ENCODE measurements at places on chromosomes 4 and X.

DNA sequence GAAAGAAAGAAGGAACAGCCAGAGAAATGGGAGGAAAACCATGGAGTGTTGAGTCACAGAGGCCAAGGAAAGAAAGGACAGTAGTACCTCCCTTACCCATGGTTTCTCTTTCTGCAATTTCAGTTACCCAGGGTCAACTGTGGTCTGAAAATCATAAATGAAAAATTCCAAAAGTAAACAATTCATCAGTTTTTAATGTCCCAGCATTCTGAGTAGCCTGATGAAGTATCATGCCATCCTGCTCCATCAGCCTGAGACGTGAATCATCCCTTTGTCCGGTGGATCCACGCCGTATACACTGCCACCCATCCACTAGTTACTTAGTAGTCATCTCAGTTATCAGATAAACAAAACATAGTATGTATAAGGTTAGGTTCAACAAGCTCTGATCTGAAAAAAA, 114.2 kb downstream of the COMMD8 start:
- DNase-seq: no peak

DNA sequence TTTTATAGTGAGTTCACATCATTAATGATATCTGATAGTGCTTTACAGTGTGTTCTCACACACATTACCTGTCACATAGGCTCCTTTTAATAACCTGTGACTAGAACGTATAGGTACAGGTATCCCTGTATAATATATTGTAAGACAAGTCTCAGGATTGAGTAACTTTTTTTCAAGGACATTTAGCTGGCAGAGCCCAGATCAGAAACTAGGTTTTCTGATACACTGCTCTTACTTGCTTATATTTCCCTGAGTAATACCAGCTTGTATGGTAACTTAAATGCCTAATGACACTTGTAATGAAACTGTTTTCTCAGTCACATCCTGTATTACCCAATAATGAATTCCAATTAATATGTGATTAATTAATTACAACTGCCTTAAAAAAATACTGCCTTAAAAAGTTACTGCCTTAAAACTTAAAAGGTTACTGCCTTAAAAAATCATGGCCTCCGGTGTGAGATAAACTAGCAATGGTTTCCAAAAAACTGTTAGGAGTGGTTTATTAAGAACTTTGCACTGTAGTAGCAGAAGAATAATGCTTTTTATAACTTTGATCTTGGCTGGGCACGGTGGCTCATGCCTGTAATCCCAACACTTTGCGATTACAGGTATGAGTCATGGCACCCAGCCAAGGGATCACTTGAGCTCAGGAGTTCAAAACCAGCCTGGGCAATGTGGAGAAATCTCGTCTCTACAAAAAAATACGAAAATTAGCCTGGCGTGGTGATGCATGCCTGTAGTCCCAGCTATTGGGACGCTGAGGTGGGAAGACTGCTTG, 11.9 kb downstream of the COPS4 start:
- no peak for DNase-seq

GRCh38 chr4:47118192-47118929, 87.0 kb downstream of the GABRB1 start:
- DNase-seq: no peak

DNA sequence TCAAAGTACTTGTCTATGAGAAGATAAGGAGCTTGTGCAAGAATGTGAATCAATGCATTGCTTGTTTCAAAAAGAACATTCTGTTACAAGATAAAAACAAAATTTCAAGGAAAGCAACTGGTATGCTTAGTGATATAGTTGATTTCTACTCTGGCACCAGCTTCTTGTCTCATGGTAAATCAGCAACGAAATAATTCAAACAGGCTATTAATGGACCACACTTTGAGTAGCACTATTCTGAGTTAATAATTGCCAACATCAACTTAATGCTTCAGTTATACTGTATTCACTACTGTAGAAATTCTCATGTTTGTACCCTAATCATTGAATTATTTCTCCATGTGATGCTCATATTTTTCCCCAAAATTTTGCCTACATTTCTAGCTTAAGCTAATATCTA, 252.6 kb downstream of the NDST4 start:
- DNase-seq: no peak

DNA sequence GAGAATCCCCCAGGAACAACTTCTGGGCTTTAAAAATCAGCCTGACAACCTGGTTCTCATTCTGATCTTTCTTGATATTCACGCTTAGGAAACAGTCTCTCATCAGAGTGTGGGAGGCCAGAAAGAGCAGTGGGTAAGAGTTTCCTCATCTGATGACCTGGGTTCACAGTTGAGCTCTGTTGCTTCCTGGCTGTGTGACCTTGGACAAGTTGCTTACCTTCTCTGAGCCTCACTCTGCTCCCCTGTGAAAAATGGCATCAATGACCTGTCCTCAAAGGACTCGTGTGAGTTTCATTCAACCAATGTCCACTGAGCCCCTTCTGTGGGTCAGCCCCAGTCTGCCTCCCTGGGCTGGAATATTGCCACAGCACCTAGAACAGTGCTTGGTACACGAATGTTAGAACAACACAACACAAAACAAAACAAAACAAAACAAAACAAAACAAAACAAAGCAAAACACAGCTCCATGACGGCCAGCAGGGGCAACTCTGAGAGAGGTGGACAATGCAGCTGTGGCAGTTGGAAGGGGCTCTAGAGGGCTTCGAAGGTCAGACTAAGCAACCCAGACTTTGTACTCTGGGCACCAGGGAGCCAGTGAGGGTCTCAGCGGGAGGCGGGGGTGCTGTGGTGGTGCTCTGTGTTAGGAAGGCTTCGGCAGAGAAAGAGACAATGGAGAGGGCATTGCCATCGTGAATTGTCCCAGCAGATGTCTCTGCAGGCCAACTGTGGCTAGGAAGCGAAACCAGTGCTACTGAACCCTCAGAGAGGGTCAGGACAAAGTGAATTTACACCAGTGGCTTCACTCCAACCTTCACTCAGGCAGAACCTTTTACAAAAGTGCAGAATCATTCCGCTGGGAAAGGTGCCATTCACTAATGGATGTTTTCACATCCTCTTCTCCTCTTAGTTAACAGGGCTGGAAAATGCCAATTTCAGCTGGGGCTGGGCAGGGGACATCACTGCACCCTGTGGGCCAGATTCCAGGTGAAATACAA, 14.3 kb upstream of the C4orf50 start:
- peak; percentile 31 for DNase-seq

DNA sequence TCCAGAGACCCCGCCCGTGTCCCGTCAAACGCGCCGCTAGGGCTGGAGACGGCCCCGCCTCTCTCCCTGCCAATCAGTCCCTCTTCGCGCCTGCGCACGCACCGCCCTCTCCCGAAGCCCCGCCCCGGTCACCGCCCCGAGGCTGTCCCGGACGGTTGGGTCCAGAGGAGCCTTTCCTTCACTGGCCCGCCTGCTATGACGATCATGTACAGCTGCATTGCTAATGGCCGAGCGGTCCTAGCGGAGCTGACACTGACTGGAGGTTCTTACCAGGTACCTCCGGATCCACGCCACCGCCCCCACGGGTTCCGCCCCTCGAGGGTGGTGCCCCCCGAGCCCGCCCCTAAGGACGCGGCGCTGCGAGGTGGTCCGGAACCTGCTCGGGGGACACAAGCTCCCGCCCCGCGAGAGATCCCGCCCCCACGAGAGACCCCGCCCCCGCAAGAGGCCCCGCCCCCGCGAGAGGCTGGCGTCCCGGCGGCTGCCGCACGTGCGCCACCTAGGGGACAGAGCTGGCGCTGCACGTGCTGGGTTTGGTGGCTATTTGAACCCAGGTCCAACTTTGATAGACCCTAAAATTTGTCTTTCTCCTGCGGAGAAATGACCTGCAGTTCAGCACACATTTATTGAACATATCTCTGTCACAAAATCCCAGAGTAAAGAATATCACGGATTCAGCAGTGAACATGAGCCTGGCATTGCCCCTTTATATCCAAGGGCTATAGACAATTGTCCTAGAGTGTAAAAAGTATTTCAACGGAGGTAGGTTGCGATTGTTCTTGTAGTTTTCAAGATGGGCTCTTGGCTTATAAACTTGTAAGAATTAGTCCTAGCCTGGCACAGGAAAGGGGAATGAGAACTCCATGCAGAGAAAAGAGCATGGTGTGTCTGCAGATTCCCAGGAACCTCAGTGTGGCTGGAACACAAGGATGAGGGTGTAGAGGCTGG, 88.7 kb downstream of the HNRNPD start:
- DNase-seq: peak; percentile 99
